ENCODE measurements at places on chromosomes 3 and 15.
A peak's percentile ranks its signal among the peaks of the same experiment; 100 is the strongest.

GRCh38 chr3:162842549-162843216 is 1346.1 kb downstream of the OTOL1 start:
- DNase-seq: no peak

GRCh38 chr3:101720851-101721840 is 3.3 kb upstream of the CEP97 start:
- DNase-seq: peak; percentile 21

GRCh38 chr15:72758182-72758581 is 25.4 kb downstream of the ADPGK start:
- DNase-seq: no peak

GRCh38 chr15:64716452-64716851 is 58.9 kb downstream of the RBPMS2 start:
- DNase-seq: no peak

DNA sequence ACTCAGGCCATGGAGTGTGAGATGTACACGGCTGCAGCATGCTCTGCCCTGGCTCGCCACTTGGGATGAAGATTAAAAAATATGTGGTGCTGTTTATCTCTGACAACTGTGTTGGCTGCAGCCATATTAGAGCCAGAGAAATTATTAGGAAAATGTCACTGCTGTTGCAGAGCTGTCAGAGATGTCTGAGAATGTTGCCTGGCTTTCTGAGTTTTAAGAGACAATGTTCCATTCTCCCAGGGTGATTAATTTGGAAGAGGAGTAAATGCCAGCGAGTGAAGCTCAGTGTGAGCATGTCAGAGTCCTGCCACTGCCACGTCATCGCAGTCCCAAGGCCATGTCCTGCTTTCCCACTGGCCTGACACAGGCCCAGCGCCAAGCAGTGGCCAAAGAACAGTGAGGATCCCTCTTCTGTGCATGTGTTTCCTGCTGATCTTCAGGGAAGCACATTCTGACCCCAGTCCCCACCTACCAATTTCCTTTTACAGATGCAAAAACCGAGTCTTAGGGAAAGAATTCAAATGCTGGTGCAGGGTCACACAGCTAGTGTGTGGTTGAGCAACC is 370.9 kb downstream of the GABRG3 start:
- DNase-seq: no peak

DNA sequence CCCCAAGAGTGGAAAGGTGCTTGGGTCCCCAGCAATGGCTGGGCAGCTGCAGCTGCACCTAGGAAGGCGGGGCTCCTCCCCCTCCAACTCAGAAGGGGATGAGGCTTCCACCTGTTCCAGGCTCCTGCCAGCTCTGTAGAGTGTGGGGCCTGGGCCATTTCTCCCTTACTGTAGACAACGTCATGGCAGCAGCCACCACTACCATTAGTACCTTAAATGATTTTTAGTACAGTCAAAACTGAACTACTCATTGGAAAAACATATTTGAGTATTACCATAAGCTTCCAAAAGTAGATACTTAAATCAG is 1274.2 kb upstream of the GBE1 start:
- DNase-seq: no peak

GRCh38 chr3:33231756-33232465 is 13.3 kb upstream of the SUSD5 start:
- no peak for DNase-seq

Measured in stimulated activated CD4-positive, alpha-beta T cell treated with anti-CD3 and anti-CD28 coated beads, Interleukin-15, amount 100 ng/mL, for 24 hours (primary cell).